Testis (tissue), 5 donors: ENCODE measurements at places on chromosomes 6 and 20. TPM values are rescaled to one million over a fixed set of nuclear protein-coding genes. Genes with fewer than 3 reads are reported as not detected.

The SLC26A8 gene
- 66.9 TPM for total RNA-seq

GRCh38 chr20:7859356-7859802 is 80.9 kb downstream of the HAO1 start:
- DNase-seq: peak; percentile 25

GRCh38 chr20:3452690-3453089 is 18.1 kb upstream of the ATRN start:
- DNase-seq: no peak

DNA sequence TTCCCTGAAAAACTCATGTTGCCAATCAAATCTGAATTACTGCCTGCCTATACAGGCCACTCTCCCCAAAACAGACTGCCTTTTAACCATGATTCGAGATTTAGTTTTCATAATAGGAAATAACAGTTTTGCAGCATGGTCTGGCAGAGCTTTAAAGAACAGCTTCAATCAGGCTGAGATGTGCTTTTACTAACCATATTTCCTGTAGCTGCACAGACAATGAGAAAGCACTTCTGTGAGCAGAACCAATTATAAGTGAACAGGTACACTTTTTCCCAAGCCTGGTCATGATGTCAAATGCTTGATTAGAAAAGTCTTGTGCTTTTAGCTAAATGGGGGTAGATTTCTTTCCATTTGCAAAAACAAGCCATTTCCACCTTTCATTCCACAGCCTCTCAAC is 108.2 kb downstream of the THEMIS start:
- no peak for DNase-seq
